Diencephalon (tissue), 1 donor: ENCODE measurements at places on chromosomes 7 and 10. TPM values are rescaled to one million over a fixed set of nuclear protein-coding genes. Genes with fewer than 3 reads are reported as not detected.

The FOXI2 gene
- total RNA-seq, result not detected

The ELN gene
- 33.2 TPM for total RNA-seq

The SHH gene
- 8.5 TPM for total RNA-seq

The CH25H gene
- total RNA-seq, result 1.2 TPM

The ZNF117 gene
- 38.8 TPM for total RNA-seq

The SEMA3D gene
- 10.1 TPM for total RNA-seq

The CHN2 gene
- total RNA-seq, result 43.6 TPM

The MRLN gene
- total RNA-seq, result 0.69 TPM

The CYP3A4 gene
- total RNA-seq, result not detected

The NPY gene
- total RNA-seq, result 42.9 TPM

The HTRA1 gene
- total RNA-seq, result 64.1 TPM

The RAB19 gene
- total RNA-seq, result not detected

The ASIC3 gene
- 1.4 TPM for total RNA-seq

The GRID2IP gene
- total RNA-seq, result 2.1 TPM

The PNLIPRP2 gene
- total RNA-seq, result not detected

The OR2A12 gene
- not detected for total RNA-seq

The ZNF282 gene
- 20.1 TPM for total RNA-seq

The CALU gene
- total RNA-seq, result 51.2 TPM

The OR2A5 gene
- total RNA-seq, result not detected

The CPN1 gene
- not detected for total RNA-seq

The TMEM248 gene
- total RNA-seq, result 69.9 TPM

The ACHE gene
- total RNA-seq, result 73.4 TPM

The DDC gene
- 4.8 TPM for total RNA-seq

The ANKRD61 gene
- 0.46 TPM for total RNA-seq

The CALCR gene
- 5.1 TPM for total RNA-seq

The ENKUR gene
- 16.6 TPM for total RNA-seq

The PANK1 gene
- total RNA-seq, result 44.8 TPM

The AKR1B15 gene
- not detected for total RNA-seq

The TNKS2 gene
- total RNA-seq, result 80.5 TPM

The SFTPA1 gene
- total RNA-seq, result not detected

The ELMO1 gene
- 84.7 TPM for total RNA-seq

The GPR85 gene
- total RNA-seq, result 106 TPM

The GRM3 gene
- 153 TPM for total RNA-seq

The BMPER gene
- total RNA-seq, result 12.2 TPM

The MNX1 gene
- not detected for total RNA-seq

The CYP2E1 gene
- total RNA-seq, result 18.0 TPM

The HIP1 gene
- 24.7 TPM for total RNA-seq
